ENCODE measurements at places on chromosomes 2 and 18.

GRCh38 chr2:74041182-74041581, 56.5 kb downstream of the TET3 start:
- no peak for DNase-seq

GRCh38 chr2:241577413-241578122, 19.0 kb downstream of the BOK start:
- DNase-seq, result no peak

GRCh38 chr2:237866101-237866621, 6.7 kb downstream of the RAMP1 start:
- no peak for DNase-seq

GRCh38 chr2:217095511-217096205, 235.8 kb upstream of the TNP1 start:
- DNase-seq, result no peak

DNA sequence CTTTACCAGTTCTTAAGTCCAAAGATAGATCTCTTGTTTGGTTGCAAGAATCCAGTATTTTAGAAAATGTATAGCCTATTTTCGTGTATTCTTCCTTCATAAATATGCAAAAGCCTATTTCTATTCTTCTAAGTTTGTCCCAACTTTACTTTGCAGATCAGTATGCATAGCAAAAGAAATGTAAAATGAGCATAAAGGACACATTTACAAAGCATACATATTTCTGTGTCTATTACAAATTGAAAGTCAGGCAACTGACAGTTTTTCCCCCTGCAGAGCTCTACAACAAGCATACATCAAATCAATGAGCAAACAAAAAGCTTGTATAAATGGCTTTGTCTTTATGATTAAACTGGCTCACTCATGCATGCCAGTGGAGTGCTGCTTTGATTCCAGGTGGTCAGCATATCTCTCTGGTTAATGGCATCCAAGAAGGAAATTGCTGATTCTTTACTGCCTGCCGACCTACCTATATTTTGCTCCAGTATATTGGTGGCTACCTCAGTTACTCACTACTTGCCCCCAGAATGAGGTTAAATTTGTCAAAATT, 10.0 kb upstream of the VPS54 start:
- DNase-seq, result no peak

DNA sequence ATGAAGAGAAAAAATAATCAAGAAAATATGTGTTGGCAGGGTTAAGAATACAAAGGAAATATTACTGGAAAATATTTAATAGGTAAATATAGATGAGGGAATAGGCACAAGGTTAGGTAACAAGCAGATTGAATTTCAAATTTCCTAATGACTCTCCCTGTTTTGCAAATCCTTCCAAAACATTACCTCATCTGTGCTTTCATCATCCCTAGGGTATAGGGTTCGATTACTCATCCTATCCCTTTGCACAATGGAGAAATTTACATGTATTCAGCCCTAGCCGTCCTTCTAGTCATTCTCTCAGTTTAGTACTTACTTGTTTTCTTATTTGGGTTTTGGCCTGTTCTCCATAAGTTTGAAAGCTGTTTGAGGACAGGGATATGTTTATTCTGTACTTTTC, 864.6 kb upstream of the FSHR start:
- DNase-seq, result no peak

GRCh38 chr18:45962866-45963265, 4.3 kb downstream of the EPG5 start:
- DNase-seq, result peak; percentile 14

GRCh38 chr2:156323754-156324153, 8.8 kb downstream of the NR4A2 start:
- DNase-seq, result no peak

DNA sequence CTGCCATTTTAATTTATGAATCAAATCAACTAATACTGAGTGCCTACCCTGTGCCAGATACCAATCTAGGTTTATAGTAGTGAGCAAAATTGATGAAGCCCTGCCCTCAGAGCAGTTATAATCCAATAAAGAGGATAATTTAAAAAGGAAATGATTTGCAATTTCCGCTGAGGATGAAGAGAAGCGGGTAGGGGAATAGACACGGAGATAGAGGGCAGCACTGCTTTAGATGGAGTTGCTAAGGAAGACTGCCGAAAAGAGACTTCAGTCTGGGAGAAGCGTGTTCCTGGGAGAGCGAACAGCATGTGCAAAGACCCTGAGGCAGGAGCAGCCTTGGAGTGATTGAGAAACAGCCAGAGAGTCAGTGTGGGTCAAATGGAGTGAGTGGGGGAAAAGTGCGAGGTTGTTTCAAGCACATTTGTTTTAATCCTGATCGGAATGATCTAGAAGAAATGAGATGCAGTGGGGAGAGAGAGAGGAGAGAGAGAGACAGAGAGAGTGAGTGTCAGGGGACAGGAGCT, 12.4 kb downstream of the LAMA3 start:
- DNase-seq, result no peak

GRCh38 chr2:233354500-233354924, 218 bp downstream of the DGKD start:
- no peak for DNase-seq

DNA sequence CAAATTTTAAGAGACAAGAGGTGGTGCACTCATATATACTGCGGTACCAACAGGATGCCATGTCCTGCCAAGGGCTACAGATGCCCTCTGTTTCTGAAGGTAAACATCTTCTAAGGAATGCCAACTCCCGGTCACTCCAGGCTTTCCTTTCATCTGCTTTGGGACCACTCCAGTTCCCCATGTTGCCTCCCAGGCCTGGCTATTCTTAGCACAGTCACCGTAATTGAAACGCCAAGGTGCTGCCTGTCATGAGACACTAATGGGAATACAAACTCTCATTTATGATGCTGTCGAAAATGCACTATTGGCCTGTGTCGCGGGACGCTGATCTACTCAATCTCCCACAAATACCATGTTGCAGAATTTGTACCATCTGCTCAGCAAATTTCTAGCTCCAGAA, 79.6 kb downstream of the KLF7 start:
- no peak for DNase-seq

DNA sequence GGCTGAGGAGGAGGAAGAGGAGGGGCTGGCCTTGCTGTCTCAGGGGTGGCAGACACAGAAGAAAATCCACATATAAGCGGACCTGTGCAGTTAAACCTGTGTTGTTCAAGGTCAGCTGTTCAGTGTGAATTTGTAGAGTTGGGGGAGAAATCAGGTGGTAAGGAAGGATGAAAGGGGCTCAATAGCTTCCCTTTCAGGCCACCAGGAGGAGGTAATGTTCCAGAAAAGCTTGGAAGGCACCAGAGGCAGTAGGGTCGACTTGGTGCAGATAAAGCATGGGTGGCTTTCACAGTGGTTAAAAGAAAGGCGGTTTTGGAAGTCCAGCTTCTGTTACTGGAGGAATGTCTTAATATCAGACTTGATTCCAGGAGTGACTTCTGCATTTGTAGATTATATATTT, 167.4 kb downstream of the THSD7B start:
- DNase-seq, result no peak

GRCh38 chr2:239648607-239649006, 247.8 kb upstream of the HDAC4 start:
- no peak for DNase-seq

- DNase-seq, result peak; percentile 67
These were observed 365 bp downstream of the CUL3 start for GRCh38 chr2:224584785-224585210.

DNA sequence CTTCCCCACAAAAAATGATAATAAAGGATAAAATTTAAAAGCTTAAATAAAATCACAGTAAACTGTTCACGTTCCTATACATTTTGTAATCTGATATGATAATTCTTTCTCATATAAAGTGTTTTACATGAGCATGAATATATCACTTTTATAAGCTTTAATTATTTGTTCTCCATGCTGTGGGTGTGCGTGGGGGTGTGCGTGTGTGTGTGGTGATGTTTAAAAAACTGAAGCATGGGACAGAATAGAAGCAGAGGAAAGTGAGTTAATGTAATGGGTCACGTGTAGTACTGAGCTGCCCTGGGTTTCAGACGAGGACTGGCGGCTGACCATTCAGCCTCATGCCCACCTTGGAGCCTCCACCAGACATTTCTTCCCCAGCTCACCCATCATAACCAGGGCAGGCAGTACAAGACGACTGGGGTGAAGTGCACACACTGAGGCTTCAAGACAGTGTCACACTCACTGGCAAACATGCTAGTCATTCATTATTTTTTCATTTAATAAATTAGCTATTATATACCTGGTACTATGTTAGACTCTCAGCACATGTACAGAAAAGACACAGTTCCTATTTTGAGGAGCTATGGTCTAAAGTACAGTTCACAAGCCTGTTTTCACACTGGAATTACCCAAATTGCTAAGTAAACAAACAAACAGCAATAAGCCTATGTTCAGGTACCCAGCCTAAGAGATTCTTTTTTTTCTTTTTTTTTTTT, 97.2 kb upstream of the LPIN2 start:
- no peak for DNase-seq

DNA sequence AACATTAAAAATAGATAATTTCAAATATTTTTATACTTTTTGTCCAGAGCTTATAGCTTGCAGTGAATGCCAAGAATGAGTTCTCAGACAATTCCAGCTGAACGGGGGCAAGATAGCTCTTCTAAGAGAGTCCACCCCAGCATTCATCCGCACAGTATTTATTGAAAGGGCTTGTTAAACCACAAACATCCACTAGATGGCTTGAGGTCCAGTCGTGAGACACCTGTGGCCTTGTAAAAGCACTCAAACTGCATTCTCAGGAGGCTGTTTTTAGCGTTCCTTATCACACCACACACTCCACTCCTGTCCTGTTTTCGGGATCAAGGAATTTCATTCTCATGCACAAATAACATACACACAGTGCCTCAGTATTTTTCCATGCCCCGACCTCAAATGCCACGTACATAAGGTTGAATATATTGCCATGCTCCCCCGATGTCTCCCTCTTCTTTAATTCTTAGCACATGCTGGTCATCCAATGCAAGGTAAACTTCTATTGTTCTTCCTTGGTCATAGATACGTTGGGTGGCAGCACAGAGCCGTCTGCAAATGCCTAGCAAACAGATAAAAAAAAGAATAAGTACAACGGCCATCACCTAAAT, 47.4 kb downstream of the DNAJC10 start:
- DNase-seq, result no peak

DNA sequence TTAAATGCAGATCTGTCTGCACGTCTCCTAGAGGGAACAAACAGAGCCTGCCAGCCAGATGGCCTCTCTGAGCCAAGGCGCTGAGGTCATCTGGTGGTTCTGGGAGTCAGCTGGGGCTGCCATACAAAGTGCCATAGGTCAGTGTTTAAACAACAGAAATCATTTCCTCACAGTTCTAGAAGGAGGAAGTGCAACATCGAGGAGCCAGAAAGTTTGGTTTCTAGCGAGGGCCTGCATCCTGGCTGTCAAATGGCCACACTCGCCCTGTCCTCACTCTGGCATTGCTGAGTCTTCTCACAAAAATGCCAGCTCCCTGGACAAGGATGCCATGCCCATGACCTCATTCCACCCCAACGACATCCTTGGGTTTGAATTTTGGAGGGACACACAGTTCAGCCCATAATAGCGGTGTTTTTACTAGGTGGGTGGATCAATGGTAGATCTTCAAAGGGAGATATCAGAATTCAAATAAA, 59.6 kb downstream of the MYT1L start:
- no peak for DNase-seq

DNA sequence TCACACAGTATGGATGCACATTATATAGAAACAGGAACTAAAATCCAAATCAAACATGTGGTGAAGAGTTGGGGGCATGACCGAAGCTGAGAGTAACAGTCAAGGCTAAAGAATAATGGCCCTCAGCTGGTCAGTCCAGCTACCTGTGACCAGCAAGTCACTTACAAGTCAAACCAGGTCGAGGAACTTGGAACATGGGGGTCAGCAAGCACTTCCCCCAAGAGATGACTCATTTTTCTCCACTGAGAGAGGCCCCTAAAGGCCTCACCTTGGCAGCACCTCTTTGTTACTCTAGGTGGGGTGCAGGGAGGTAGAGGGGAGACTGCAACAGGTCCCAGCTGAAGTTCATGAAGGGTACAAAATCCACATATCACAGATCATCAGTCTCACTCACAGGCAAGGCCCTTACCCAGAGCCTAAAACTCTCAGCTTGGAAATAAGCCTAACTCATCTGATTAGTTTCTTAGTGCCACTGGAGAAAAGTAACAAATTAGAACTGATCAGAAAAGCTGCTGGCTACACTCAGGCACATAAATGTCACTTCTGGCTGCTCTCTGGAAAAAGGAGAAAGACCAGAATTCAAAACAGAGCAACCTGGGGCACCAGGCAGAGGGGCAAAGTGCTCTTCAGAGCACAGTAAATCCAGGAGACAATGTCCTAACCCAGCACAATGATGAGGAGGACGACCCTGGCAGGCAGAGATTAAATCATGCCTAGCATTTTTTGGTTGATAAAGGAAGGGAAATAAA, 4.0 kb downstream of the SDC1 start:
- no peak for DNase-seq

- DNase-seq, result no peak
These were observed 159.0 kb downstream of the ZNF516 start for GRCh38 chr18:76335859-76336640.

DNA sequence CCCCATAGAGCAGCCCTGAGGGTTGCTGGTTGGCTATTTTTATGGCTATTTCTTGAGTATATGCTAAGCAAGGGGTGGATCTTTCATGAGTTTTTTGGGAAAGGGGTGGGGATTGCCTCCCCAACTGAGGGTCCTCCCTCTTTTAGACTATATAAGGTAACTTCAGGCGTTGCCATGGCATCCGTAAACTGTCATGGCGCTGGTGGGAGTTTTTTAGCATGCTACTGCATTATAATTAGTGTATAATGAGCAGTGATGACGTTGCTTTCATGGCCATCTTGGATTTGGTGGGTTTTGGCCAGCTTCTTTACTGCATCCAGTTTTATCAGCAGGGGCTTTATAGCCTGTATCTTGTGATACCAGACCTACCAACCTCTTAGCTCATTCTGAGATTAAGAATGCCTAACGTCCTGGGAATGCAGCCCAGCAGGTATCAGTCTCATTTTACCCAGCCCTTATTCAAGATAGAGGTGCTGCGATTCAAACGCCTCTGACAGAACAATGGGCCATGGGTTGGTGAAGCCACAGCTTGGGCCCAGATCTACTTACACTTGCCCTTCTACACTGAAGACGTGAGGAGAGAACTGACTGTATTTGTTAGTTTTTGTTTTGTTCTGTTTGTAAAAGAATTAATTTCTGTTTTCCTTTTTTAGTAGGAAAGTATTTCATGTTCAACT, 53.8 kb upstream of the TMEM163 start:
- DNase-seq, result no peak

GRCh38 chr2:43265421-43265820, 39.0 kb upstream of the ZFP36L2 start:
- DNase-seq, result no peak

DNA sequence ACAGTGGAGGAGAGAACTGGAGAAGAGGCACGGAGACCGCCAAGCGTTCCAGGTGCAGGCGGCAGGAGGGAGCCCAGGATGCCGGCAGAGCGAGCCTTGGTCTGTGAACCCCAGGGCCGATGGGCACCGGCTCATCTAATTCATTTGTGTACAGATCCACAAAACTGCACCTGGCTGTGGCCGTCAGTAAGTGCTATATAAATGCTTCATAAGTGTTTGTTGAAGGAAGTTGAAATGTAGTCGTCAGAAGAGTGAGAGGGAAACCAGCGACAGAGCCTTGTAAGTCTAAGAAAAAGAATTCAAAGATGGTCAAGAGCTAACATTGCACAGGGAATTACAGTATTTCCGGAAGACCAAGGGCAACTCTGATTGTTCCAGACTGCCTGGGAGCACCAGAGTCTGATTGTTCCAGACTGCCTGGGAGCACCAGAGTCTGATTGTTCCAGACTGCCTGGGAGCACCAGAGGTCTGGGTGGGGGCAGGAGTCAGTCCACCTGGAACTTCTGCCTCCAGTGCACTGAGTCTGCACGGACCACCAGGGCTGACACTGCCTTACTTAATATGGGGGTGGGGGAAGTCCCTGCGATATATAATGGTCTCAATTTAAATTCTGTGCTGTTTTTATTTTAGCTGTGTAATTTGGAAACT, 112.3 kb downstream of the BCL2 start:
- peak; percentile 32 for DNase-seq
